DMS153 (cell line): ENCODE measurements at places on chromosomes 5 and 9.

DNA sequence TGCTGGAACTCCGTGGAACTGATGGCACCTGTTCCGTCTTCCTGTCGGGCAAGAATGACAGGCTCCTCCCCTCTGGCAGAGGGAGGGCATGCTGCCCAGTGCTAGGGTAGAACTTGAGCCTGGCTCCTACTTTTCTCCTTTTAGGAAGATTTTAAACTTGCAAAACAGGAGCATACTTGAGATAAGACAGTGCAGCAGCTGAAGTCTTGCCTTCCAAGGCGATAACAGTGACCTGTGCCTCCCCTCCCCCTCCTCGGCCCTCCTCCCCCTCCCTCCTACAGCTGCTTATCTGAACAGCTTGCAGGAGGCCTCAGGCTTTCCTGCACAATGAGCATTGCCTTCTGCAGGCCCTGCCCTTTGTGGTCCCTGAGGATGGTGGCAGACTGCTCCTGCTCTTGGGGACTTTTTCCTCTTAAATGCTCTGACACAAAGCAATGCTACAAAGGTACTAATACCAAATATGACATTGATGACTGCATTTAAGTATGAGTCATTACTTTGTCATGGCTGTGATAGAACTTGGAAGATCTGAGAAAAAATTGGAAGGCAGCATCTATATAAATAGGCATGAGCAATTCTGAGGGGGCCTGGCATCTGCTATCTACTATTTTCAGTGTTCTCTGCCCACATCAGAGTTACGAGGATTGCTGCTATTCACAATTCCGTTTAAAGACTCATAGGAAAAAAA lies 2.0 kb downstream of the GADD45G start:
- DNase-seq, result peak; percentile 15

DNA sequence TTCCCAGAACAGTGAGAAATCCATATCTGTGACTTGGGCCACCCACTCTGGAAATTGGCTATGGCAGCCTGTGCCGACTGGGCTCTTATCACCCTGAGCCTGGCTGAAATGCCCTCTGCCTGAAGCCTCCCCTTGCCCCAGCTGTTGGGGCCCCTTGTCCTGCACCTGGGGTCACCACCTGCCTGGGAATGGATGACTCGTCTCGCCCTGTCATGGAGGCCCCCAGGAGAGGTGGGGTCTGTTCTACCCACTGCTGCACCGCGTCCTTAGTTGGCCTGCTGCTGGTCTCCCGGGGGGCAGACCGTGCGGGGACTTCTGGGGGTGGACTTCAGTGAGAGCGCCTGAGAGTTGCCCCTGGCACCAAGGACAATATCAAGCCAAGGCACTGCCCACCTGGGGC lies 46.6 kb upstream of the COL5A1 start:
- DNase-seq, result no peak

DNA sequence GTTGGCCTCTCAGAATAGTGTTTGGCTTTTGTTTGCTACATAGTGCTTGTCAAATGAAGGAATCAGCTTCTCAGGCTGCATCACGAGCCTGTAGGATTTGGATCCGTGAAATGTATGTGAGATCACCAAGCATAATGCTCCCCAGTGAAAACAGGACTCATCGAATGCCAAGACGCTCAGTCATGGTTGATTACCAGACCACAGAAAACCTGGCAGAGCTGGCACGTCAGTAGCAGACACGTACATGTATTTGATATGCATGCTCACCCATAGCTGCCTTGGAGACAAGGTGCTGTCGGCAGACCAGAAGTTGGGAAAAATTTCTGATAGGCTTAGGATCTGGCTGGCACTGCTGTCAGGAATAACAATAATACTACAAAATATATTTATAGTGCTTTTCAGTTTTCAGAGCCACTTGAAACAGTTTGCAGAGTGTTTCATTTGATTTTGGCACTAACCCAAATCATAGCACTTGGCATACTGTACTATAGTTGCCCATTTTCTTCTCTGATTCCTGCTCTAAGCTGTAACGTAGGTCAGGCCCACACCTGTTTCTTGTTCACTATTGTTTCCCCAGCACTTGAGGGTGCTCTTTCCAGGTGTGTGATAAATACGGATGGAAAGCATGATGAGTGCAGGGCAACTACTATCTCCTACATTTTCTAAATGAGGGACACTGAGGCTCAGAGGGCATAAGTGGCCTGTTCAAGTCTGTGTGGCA lies 226.1 kb downstream of the NR3C1 start:
- peak; percentile 37 for DNase-seq

- DNase-seq, result no peak
Measured at GRCh38 chr9:68507130-68507805, 33.4 kb downstream of the TMEM252 start.

DNA sequence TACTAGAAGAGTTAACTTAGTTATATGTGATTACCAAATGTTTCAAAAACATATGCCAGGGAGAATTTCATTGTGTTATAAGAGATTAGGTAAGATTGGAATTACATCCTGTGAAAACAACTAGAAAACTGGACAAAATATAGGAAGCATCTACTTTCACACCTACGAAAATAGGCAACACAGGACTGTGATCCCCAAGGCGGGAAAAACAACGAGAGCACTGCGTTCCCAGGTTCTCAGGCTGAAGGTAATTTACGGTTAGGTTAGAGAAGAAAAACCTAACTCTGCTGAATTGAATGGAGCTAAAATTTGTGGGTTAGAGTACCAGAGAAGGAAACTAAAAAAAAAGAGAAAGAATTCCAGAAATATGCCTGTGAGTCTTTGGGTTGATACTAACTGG lies 28.4 kb downstream of the ACOT12 start:
- no peak for DNase-seq

DNA sequence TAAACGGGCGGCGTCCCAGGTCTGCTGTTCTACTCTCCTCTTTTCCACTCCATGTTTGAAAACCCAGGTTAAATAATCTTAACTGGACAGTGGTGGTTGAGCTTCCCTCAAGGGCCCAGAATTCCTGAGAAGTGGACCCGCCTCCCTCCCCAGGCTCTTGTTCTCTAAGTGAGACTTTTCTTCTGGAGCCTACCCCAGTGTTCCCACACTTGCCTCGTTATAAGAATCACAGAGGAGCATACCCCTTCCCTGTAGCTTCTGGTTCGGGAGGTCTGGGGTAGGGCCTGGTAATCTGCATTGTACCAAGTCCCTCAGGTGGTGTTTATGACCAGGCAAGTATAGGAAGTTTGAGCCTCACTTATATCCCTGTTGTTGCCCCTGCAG lies 12.0 kb downstream of the PSD2 start:
- DNase-seq, result no peak

DNA sequence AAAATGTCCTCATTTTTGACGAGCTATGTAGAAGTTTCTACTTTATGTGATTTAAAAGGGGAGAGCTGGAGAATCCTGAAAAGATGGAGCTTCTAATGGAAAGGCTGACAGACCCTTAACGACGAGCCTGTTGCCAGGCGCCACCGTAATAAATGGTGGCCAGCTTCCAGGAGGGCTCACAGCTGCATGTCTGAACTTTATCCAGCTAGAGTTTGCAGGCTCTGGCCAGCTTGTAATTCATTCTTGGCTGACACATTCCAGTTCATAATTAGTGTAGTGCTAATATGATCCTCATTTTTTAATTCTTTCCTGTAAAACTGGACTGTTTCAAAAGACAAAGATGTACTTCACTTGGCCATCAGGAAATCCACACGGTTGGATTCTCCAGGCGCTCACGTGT lies 246.7 kb downstream of the GAS1 start:
- no peak for DNase-seq

DNA sequence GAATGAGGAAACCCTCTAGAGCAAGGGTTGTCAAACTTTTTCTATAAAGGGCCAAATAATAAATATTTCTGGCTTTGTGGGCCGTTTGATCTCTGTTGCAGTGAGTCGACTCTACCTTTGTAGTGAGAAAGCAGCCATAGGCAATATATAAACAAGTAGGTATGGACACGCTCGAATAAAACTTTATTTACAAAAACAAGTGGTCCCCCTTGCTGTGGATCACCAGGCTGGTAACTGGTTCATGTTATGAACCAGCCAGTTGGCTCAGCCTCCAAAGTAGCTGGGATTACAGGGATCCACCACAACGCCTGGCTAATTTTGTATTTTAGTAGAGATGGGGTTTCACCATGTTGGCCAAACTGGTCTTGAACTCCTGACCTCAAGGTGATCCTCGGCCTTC lies 118.5 kb downstream of the GPBP1 start:
- DNase-seq, result no peak

GRCh38 chr9:3807601-3808000 lies 281.8 kb upstream of the RFX3 start:
- no peak for DNase-seq

GRCh38 chr5:68484307-68485068 lies 268.9 kb downstream of the PIK3R1 start:
- no peak for DNase-seq

- DNase-seq, result no peak
Measured at GRCh38 chr9:106622164-106622487, 240.8 kb upstream of the ZNF462 start.

DNA sequence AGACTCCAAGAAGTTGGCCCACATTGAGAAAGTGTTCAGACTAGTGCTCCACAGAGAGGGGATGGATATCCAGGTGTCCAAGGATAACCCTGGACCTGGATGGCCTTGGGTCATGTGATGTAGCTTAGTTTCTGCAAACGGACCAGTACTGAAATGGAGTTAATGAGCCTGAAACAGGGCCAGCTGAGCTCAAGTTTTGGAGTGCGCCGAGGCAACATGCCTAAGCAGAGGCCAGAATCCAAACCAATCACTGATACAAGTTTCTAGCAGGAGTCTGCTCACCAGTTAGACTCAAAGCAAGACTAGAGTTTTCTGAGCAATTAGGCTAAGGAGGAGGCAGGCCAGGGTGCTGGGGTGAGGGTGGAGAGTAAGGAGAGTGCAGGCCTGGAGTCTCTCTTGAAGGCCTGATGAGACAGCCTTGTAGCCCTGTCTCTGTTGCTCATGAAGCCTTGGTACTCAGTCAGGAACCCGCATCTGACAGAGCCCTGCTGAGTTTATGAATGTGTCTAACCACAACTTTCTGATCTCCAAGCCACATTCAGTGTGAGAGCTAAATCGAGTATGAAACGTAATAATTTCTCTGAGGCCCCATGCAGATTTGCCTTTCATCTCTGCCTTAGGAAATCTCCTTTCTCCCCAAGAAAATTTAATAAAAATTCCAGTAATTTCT lies 68.9 kb upstream of the EQTN start:
- DNase-seq, result no peak

DNA sequence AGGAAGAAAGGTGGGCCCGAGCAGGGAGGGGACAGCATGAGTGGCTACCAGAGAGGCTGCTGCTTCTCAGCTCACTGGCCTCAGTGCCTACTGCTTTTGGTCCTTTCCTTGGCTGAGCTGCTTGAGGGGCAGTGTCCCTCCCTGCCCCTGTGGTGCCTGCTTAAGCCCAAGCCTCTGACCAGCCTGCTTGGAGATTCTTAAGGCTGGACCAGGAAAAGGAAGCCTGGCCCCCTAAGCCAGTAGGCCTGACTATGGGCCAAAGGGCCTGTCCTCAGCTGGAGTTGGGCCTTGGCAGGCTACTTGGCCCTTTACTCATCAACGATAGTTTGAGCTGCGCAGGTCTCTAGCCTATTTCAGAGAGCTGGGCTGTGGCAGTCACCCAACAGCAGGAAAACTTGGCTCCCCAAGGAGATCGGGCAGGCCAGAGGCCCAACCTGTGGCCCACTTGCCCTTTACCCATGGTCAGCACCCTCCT lies 24.9 kb downstream of the TCF7 start:
- DNase-seq, result no peak

GRCh38 chr5:132483101-132483500 lies 7.5 kb downstream of the IRF1 start:
- DNase-seq, result no peak

- DNase-seq, result no peak
Measured at GRCh38 chr5:147055850-147056566, 177.5 kb upstream of the PPP2R2B start.

GRCh38 chr9:127721391-127721821 lies 5.5 kb downstream of the TTC16 start:
- DNase-seq, result no peak

DNA sequence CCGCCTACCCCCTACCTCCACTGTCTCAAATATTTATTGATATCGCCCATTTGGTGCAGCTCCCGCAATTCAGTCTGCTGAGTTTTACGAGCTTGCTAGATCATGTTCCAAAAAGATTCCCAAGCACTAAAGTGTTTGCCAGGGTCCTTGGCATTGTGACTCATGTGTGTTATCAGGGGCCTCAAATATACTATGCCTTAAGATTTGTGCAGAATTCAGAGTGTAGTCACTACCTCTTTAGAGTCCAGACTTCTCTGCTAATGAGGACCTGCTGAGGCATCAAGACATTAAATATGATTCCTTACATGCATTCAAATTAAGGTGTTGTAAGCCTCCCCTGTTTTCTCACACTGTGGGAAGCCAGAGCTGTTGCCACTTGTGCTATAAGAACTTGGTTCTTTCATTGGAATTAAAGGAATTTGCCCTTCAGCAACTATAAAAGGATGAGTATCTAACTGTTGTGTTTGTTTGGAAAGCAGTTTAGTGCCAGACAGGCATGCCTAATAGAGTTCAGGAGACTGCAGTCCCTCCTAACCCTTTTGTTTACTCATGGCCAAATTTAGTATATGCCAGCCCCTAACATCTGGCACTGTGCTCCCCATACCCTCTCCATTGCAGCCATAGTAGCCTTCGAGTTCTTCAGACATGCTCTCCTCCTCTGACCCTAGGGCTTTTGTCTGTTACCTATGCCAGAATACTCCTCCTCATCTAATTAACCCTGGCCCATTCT lies 316.4 kb downstream of the NR3C1 start:
- DNase-seq, result no peak

DNA sequence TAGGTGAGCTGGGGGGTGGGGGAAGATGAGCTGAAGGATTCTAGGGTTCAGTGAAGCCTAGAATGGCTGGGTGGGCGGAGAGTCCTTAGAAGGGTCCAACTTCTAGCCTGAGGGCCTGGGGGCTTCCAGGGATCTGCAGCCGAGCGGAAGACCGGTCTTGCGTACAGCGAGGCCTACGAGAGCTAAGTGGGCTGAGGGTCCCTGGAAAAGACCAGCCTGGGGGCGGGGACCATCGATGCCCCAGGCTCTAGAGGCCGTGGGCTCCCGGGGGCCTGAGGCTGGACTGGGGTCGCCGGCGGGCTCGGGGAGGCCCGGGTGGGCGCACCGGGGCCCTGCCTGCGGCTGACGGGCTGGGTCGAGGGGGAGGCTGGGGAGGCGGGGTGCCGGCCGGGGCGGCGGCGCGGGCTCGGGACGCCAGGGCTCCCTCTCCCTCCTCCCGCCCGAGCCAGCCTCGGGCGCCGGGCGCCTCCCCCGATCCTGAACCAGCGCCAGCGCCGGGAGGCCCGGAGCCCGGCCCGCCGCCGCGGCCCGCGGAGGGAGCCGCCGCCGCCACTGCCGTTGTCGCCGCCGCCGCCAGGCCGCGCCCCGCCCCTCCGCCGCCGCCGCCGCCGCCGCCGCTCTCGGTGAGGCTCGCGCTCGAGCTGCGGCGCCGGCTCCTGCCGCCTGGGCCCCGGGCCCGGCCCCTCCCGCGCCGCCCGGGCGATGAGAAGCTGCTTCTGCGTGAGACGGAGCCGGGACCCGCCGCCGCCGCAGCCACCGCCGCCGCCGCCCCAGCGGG lies at the start of gene MVB12B:
Gene MVB12B (plus strand): TSS at position 602 of the 778 bp plus-strand sequence. CDS start 101 bp downstream, at position 703.
- DNase-seq, result no peak

- DNase-seq, result no peak
Measured at GRCh38 chr5:35754481-35754880, 102.2 kb upstream of the IL7R start.

GRCh38 chr5:149904977-149905376 lies 39.6 kb downstream of the PDE6A start:
- no peak for DNase-seq
